ENCODE measurements at places on chromosomes 3 and 15. TPM values are rescaled to one million over a fixed set of nuclear protein-coding genes. Genes with fewer than 3 reads are reported as not detected.

AMT gene
- total RNA-seq: 38.8 TPM

LMAN1L gene
- not detected for total RNA-seq

DNA sequence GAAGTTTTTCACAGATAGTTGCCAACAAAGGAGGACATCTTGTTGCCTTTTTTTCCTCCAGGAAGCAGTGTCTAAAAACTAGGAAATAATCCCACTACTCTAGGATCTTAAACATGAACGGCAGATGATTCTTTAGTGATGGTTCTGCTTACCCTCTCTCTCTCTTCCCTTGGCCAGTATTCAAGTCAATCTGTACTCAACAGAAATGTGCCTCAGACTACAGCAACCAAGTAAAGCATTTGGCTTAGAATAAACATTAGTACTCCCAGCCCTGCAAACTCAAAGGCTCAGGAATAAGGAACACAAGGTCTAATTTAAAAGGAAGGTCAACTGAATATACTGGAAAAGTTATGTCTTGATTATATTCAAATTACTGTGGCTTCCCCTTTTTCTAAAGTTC lies 8.7 kb downstream of the NPTN start:
- no peak for DNase-seq

- no peak for DNase-seq
Measured at GRCh38 chr3:194315965-194316361, 35.2 kb downstream of the CPN2 start.
